ENCODE measurements at places on chromosomes 5 and 9.

GRCh38 chr5:27911216-27911615, 872.8 kb upstream of the CDH9 start:
- no peak for DNase-seq

GRCh38 chr9:70340572-70340971, 73.9 kb downstream of the KLF9 start:
- DNase-seq = no peak

DNA sequence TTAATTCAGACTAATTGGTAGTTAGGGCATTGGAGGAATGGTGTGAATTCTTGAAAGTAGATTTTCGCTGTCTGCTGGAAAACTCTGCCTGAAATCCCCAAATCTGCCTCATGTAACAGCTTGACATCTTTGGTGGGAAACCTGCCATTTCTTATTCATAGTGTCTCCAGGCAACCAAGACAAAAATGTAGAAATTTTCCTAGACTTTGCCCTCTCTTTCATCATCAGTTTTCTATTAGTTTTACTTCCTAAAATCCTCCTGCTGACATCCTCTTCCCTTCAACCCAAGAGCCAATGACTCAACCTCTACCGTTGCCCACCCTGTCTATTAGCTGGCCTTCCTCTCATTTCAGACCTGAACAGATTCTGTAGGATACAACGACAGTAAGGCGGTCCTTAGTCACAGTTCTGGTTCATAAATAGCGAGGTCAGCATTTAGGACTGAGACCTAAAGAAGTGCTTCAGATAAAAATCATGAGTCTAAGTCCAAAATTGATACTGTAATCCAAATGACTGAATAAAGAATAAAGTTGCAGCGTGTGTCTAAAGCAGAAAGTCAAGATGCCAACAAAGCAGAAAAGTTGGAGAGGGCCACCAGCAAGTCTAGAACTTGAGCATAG, 133.9 kb downstream of the MUSK start:
- DNase-seq = no peak

DNA sequence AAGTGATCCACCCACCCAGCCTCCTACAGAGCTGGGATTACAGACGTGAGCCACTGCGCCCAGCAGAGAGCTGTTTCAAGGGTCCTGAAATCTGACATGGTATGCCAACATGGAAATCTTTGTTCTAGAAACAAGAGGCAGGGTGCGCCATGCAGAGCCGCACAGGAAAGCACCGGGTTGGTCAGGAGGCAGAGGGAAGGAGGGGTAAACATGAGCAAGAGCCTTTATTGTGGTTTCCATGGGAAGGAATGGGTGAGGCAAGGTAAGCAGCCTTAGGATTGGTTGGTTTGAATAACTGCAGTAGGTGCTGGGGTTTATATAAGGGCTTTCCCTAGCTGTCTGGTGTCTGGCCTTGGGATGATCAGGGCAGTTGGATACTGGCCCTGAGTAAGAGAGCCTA, 5.5 kb upstream of the EXOSC2 start:
- no peak for DNase-seq

GRCh38 chr5:16883176-16883575, 52.9 kb downstream of the MYO10 start:
- no peak for DNase-seq

- no peak for DNase-seq
Measured at GRCh38 chr5:55714749-55715148, 2.6 kb upstream of the SLC38A9 start.

- DNase-seq = no peak
Measured at GRCh38 chr5:81125959-81126358, 107.2 kb upstream of the CKMT2 start.

DNA sequence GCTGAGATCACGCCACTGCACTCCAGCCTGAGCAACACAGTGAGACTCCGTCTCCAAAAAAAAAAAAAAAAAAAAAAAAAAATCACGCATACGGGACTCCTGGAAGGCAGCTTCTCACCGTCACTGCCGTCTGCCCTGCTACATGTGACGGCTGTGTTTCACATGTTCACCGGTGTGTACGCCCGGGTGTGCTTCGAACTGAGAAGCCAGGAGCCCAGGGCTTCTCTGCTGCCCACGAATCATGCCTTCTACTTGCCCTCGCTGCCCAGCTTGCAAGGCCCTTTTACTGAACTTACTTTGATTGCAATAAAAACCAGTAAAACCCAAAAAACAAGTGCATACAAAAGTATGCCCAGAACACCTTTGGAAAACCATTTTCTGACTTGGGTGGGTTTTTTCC, 5.8 kb upstream of the NKD2 start:
- DNase-seq = no peak

- DNase-seq = no peak
Measured at GRCh38 chr9:136679431-136679941, 7.8 kb downstream of the AGPAT2 start.

- DNase-seq = no peak
Measured at GRCh38 chr9:103533318-103533717, 538.2 kb downstream of the CYLC2 start.

GRCh38 chr5:124410539-124411488, 335.6 kb downstream of the ZNF608 start:
- DNase-seq = no peak

DNA sequence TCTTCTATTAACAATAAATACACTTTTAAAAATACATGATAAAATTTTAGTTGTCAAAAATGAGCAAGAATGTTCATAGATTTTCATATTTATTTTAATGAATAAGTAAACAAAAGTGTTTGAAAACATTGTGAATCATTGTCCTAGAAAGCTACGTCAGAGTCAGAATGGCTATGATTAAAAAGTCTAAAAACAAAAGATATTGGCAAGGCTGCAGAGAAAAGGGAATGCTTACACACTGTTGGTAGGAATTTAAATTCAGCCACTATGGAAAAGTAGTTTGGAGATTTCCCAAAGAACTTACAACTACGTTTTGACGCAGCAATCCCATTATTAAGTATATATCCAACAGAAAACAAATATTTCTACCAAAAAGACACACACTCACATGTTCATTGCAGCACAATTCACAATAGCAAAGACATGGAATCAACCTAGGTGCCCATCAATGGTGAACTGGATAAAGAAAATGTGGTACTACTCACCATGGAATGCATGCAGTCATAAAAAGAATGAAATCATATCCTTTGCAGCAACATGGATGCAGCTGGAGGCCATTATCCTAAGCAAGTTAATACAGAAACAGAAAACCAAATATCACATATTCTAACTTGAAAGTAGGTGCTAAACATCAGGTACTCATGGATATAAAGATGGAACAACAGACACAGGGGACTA, 49.2 kb upstream of the FBXL17 start:
- DNase-seq = no peak

- no peak for DNase-seq
Measured at GRCh38 chr9:137478962-137479861, 20.1 kb upstream of the NSMF start.

GRCh38 chr5:58248221-58248620, 211.7 kb downstream of the PLK2 start:
- no peak for DNase-seq

GRCh38 chr9:79988126-79988525, 416.4 kb downstream of the TLE4 start:
- DNase-seq = no peak

GRCh38 chr5:179415291-179416060, 70.2 kb upstream of the ADAMTS2 start:
- no peak for DNase-seq

Data from activated effector memory CD4-positive, alpha-beta T cell treated with Interleukin-2 at 50 U/mL for 16 hours (primary cell).